ENCODE measurements at places on chromosomes 7 and 10. TPM values are rescaled to one million over a fixed set of nuclear protein-coding genes. Genes with fewer than 3 reads are reported as not detected.

Gene OR6B1
- not detected for total RNA-seq

Gene VENTX
- total RNA-seq, result not detected

Gene SPDYE6
- not detected for total RNA-seq

Gene GRK5
- total RNA-seq, result 5.7 TPM

Gene ANKRD30A
- total RNA-seq, result not detected

Gene TRIM74
- total RNA-seq, result not detected

Gene LRRC4
- 0.39 TPM for total RNA-seq

Gene NFKB2
- 53.7 TPM for total RNA-seq

Gene PAPOLB
- total RNA-seq, result not detected

Gene LLCFC1
- not detected for total RNA-seq

Gene CLRN3
- total RNA-seq, result not detected

Gene HOXA1
- 9.6 TPM for total RNA-seq

Gene ACTA2
- total RNA-seq, result 22.3 TPM

Gene ANK3
- total RNA-seq, result 5.4 TPM

Gene TMEM130
- total RNA-seq, result not detected

Gene AEBP1
- total RNA-seq, result 9.7 TPM

Gene LRIT1
- not detected for total RNA-seq

Gene ASIC3
- total RNA-seq, result 1.8 TPM

Gene RBP3
- not detected for total RNA-seq

Gene C10orf62
- total RNA-seq, result not detected

Gene PCLO
- total RNA-seq, result 4.1 TPM

Gene FRMD4A
- 10.6 TPM for total RNA-seq

Gene ASAH2
- total RNA-seq, result 4.1 TPM

Gene OR9A2
- total RNA-seq, result not detected

Gene ZNF239
- total RNA-seq, result 1.3 TPM

Gene CYP2C19
- total RNA-seq, result not detected

Gene FOXI2
- not detected for total RNA-seq

Gene VWA2
- 2.7 TPM for total RNA-seq

Gene TSPAN33
- total RNA-seq, result 2.9 TPM

Gene SMC3
- total RNA-seq, result 21.2 TPM

Gene TCERG1L
- 0.31 TPM for total RNA-seq

Gene TFPI2
- 227 TPM for total RNA-seq

Gene FAM24B
- total RNA-seq, result 4.1 TPM

Gene KCP
- total RNA-seq, result 0.47 TPM

Gene HPS1
- total RNA-seq, result 31.6 TPM
